ENCODE measurements at places on chromosomes 2 and 18. TPM values are rescaled to one million over a fixed set of nuclear protein-coding genes. Genes with fewer than 3 reads are reported as not detected.

The UPP2 gene
- polyA plus RNA-seq: not detected

The SERPINB3 gene
- not detected for polyA plus RNA-seq

The CCDC93 gene
- 8.2 TPM for polyA plus RNA-seq

The ANKRD44 gene
- polyA plus RNA-seq: 1.9 TPM

Measured in pancreas (tissue), 10 donors.